ENCODE measurements at places on chromosomes 3 and 15.

DNA sequence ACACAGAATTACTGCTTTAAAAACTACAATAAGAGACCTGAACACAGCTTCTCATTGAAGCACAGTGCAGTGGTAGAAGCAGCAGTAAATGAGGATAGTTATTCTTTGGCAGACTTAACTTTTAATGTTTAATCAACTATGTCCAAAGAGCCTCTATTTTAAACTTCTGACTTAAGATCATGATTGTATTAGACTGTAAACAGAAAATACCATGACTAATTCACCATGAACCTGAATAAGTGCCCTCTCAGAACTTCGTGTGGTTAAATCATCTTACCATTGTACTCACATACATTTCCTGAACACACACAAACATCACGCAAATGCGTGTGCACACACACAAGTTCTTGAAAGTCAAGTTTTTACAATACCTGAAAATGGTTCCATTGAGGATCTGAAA, 13.9 kb downstream of the CEP152 start:
- no peak for DNase-seq

DNA sequence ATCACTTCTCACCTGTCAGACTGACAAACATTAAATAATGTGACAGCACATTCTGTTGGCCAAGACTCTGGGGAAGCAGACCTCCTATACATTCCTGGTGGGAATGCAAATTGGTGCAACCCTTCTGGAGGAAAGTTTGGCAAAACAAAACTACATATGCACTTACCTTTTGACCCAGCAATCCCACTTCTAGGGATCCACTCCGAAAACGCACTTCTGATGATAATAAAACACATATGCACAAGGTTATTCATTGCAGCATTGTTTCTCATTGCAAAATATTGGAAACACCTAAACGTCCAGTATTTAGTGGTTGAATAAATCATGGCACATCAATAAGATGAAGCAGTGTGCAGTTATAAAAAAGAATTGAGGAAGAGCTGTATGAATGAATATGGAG, 145.5 kb upstream of the ABHD17C start:
- DNase-seq = no peak

GRCh38 chr3:194738254-194739093, 52.8 kb downstream of the FAM43A start:
- peak; percentile 74 for DNase-seq

- DNase-seq = no peak
Observed at GRCh38 chr15:56327721-56328502, 37.3 kb upstream of the TEX9 start.

- DNase-seq = no peak
Observed at GRCh38 chr3:159887168-159887567, 101.5 kb upstream of the IL12A start.

- peak; percentile 56 for DNase-seq
Observed at GRCh38 chr3:69364354-69364753, 21.5 kb downstream of the FRMD4B start.

GRCh38 chr3:106827515-106828213, 549.6 kb upstream of the CCDC54 start:
- no peak for DNase-seq

DNA sequence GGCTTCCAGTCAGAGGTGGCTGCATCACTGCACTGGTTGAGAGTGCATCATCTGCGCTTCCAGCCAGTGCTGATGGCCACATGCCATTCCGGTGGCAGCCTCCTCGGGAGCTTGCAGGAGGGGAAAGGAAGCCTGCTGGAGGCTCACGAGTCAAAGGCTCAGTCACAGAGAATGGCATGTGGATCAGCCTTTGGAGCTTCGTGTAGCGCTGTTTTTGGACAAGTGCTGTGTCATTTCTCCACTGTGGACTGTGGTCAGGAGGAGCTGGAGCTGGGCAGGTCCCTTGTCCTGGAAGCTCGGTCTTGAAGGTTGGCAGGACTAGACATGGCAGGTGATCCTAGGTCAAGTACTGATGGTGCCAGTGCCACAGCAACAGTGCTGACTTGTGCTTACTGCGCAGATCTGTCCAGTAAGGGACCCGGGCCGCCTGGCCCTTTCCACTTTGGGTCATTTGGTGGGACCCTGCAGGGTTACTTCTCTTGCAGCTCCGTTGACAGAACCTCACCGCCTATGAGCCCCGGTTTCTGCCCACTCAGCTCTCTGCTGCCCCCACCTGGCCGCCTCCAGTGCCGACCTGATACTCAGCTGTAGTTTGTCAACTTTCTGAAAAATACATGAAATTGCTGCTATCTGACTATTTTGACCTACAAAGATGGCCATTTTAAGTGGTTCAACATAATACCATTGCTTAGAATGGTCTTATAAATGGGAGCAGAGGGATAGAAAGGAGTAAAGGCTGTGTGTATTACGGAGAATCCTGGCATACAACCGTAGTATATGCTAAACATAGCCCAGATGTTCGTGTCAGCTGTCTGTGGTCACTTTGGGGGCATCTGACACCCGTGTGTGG, 27.6 kb upstream of the TRPM1 start:
- DNase-seq = peak; percentile 78

DNA sequence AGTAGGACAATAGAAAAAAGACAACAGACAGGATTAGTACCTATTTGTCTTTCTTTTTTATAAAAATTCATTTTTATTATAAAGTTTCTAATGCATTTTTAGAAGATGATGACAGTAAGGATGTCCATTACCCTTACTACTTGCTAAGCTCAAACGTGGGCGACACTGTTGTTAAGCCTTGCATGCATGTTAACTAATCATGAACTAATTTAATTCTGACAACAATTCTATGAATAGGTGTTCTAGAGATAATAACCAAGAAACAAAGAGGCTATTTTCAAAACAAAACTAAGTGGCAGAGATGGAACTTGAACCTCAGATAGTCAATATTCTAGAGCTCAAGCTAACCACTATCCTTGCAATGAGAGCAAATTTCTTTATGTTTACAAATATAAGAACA, 247.9 kb downstream of the GBE1 start:
- no peak for DNase-seq

DNA sequence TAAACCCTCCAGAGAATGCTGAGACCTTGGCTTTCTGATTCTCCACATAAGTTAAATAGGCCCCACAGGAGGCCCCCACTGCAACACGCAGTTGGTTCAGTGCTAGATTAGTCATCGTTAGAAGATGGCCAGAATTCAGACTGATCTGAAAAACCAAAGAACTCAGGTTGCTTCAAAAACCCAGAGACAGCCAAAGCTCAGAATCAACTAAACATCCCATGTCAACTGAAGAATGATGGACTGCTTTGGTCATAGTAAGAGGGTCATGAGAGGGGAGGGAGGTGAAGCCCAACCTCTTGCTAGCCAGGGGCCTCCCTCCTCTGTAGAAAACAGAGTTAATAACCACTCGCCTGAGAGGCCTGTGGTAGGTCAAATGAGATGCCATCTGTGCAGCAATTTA, 93.1 kb downstream of the AKAP13 start:
- no peak for DNase-seq

DNA sequence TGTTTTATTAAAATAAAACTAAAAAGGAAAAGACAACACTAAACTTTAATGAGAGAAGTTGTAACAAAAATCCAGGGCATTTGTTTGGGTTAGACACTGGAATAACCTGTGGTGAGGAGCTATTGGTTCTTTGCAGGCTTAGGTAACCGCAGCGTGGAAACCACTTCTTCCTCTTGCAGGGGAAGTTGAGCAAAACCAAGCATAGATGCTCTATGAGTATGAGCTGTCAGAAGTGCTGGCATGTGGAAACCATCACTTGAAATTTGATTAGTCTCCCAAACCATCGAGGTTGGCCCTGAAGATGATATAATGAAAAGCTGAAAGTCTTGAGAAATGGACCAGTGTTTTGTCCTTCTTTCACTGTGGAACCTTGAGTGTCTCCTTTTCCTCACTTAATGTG, 127.1 kb upstream of the RBMS3 start:
- no peak for DNase-seq

- DNase-seq = no peak
Observed at GRCh38 chr3:45626096-45626887, 31.7 kb downstream of the LIMD1 start.

DNA sequence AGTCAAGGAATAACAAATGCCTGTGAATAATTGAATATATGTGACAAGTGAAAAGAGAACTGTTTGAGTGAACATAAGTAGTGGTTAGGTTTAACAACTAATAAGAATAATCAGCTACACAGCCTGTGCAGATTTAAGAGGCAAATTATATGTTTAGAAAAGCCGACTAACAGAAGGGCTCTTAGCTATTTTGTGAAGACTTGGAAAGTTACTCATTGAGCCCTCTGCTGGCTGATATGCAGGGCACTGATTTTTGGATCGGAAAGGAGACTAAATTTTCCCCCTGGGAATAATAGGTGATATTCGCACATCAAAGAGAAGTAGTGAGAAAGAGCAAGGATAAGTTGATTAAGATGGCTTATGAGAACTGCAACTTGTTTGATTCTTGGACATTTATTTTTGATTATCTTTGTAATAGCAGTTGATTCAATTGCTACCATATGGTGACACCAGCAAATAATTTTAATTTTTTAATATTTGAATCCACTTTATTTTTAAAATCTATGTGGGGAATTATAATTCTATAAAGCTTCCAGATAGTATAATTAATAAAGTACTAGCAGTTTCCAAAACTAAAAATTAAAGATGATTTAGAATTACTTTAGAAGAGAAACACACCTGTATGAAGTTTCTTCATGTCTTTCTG, 156.2 kb downstream of the NLGN1 start:
- peak; percentile 26 for DNase-seq

- DNase-seq = no peak
Observed at GRCh38 chr3:78970656-78971055, 797.1 kb downstream of the ROBO1 start.

GRCh38 chr3:48196611-48197010, 8.4 kb upstream of the CDC25A start:
- DNase-seq = no peak

DNA sequence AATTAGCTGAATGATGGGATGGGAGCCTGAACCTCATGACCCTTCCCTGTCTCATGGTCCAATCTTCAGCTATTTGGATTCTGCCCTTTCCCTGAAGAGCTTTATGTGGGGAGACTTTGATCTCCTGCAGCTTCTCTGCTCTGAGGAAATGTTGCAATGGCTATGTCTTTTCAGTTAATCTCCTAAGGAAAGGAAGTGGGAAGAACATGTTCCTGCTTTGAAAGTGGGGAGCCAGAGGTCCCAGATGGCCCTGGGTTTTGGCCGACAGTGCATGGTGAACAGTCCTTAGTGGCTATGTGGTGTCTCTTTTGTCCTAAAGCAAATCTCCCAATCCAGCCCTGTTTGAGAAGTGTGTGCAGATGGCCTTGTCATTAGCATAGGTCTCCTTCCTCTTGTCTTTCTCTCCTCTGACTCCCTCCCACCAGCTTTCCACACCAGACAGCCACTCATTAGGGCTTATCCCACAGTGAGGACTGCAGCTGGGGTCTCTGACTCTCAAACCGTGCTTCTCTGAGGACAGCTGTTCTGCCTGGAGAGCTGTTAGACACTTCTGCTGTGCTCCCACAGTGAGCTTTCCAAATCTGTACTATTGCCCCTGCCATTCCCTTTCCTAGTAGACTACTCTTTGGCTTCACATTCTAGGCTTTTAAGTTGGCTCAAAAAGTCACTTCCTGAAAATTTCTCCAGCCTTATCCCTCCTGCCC, 365.8 kb upstream of the UMPS start:
- no peak for DNase-seq

DNA sequence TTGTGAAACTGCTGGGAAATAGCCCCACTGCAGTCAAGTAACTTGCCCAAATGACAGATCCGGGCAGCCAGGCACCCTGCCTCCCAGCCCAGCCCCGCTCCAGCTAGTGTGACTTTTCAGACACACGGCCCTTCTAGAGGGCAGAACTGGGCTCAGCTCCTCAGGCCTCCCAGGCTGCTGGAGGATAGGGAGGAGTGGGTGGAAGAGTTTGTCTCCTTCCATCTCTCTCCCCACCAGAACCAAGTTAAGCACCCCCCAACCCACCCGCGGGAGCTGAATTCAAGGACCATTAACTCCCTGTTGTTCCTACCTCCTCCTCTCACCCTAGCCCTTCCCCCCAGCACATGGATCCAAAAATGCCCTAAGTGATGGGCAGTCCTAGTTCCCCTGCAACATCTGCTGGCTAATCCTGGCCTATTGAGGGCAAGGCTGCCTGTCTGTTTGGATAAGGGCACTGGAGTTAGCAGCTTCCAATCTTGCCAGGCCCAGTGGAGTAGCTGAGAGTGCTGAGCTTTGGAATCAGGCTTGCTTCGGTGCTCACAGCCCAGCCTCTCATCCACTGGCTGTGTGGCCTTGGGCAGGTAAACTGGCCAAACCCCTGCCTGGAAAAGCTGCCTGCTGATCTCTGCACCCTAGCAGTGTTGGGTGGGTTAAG, 3.1 kb downstream of the CCDC33 start:
- DNase-seq = peak; percentile 48

DNA sequence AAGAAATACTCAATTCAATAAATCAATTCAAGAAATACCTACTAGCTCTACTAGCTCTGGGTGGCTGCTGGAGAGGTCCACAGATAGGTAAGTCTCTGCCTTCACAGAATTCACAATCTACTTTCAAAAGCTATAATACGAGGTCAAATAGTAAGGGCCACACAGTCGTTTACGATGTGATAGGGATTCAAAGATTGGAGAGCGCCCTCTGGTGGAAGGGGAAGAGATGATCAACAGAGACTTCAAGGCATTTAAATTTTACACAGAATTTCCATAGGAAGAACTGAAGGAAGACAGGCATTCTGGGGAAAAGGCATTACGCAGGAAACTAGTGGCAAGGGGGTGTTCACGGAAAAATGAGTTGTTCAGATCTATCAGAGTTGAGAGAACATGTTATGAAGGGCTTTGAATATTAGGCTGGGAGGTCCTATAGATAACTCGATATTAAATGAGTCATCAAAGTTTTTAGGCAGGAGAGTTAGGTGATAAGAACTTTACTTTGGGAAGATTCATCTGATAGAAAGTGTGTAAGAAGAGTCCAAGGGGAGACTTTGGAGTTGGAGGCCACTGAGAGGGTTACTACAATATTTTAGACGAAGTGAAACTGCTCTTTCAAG, 128.8 kb downstream of the FRMD5 start:
- DNase-seq = peak; percentile 8

DNA sequence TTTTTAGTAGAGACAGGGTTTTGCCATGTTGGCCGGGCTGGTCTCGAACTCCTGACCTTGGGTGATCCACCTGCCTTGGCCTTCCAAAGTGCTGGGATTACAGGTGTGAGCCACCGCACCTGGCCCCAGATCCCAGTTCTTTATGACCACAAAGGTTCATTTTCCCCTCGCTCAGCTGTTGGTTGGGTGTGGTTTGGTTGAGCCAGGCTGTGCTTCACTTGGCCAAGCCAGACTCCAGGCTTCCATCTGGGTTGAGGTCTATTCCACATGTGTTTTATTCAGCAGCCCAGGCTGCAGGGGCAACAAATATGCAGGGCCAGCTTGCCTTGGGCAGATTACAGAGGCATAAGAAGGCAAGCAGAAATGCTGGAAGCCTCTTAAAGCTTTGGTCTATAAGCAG, 13.7 kb downstream of the CGNL1 start:
- no peak for DNase-seq

- no peak for DNase-seq
Observed at GRCh38 chr3:42652251-42652610, 1.3 kb upstream of the ZBTB47 start.

- DNase-seq = no peak
Observed at GRCh38 chr3:150101016-150101415, 130.3 kb upstream of the PFN2 start.

All from SK-N-SH (cell line).